Pons (tissue), 1 donor: ENCODE measurements at places on chromosomes 16 and 17.

DNA sequence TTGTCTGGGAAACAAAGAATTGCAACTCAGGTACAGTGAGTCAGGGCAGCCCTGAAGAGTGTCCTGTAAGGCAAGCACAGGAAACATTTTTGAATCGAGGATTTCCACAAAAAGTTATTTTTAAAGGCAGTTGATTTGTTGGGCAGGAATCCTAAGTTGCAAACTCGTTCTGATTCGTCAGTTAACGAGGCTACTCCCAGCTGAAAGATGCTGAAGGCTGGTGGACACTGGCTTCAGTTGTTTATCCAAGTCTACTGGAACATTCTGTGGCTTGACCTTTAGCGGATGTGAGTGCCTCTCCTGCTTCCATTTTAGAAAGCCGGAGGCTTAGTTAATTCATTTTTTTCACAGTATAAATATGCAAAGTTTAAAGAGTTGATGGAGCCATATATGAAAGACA is 84.2 kb downstream of the KCNJ12 start:
- DNase-seq, result no peak

GRCh38 chr17:47998044-47998443 is 27.1 kb downstream of the CDK5RAP3 start:
- DNase-seq, result no peak

DNA sequence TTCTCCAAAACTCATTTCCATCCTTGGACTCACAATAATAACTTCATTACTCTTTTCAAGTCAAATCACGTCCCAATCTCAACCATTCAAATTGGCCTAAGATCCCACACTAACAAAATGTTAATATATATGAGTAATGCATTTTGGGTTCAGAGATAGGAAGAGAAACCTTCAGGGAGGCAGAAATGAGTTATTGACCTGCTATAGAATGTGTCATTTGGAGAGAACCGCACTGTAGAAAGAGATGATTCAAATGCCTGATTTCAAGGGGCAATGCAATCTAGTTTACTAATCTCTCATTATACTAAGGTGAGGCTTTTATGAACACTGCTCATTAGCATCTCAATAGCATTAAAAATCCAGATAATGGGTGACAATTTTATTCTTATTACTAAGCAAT is 1595.0 kb upstream of the GOT2 start:
- DNase-seq, result no peak

DNA sequence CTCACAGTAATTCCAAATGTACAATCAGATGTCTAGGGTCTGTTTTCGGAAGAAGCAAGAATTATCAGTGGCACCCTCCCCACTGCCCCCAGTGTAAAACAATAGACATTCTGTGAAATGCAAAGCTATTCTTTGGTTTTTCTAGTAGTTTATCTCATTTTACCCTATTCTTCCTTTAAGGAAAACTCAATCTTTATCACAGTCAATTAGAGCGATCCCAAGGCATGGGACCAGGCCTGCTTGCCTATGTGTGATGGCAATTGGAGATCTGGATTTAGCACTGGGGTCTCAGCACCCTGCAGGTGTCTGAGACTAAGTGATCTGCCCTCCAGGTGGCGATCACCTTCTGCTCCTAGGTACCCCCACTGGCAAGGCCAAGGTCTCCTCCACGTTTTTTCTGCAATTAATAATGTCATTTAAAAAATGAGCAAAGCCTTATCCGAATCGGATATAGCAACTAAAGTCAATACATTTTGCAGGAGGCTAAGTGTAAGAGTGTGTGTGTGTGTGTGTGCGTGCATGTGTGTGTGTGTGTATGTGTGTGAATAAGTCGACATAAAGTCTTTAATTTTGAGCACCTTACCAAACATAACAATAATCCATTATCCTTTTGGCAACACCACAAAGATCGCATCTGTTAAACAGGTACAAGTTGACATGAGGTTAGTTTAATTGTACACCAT is 59.7 kb downstream of the HLF start:
- DNase-seq, result no peak

GRCh38 chr17:64386412-64387144 is 4.1 kb downstream of the PECAM1 start:
- DNase-seq, result no peak

DNA sequence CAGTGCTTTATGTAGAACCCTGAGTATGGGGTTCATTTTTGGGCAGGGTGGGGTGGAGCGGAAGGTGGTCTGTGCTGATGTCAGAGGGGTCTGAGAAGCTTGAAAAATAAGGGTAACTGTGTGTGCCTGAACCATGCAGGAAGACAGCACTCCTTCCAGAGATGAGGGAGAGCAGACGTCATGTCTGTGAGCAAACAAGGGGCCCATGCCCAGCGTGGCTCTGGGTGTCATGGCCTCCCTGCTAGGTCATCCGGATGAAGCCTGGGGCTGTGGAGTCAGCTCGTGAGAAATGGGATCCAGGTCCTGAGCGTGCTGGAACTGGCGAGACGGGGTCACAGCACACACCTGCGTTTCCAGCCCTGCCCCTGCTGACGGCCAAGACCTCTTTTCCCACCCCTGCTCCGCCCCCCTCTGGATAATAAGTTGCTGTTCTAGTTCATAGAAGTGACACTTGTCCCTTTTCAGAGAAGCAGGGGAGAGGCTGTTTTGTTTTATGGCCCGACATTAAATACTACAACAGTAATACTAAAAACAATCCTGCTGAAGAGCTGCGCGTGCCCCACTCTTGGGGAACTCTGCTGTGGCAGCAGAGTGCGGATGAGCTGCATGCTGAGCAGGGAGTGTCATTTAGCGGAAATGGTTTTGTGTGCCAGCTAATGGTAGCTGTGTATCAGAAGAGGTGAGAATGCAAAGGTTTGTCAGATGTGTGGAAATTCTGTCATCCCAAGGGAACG is 92.6 kb downstream of the RPTOR start:
- DNase-seq, result no peak

- DNase-seq, result no peak
Measured at GRCh38 chr16:72961115-72961832, 86.7 kb downstream of the ZFHX3 start.
